ENCODE measurements at places on chromosomes 2 and 18. TPM values are rescaled to one million over a fixed set of nuclear protein-coding genes. Genes with fewer than 3 reads are reported as not detected.

DNA sequence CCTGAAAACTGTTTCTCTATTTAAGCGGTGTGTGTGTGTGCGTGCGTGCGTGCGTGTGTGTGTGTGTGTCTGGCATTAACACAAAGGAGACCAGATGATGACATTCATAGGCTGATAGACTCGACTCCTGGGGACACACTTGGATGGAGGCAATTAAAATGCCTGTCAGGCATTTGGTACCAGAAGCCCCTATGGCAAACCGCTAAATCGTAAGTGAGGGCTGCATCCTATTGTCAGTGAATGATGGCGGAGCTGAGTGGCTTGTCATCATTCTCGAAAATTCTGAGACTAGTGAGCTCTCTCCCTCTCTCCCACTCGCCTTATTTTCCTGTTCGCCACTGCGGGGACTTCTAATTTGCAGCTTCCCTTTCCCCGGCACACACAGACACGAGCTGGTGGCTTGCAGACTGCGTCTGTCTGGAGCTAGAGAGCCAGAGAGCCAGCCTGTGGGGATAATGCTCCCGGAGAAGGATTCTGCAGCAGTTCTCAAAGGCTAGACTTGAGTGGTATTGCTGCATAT is 155.4 kb downstream of the MAP2 start:
- no peak for DNase-seq
- H3K27me3 ChIP-seq = no peaks in the 10 kb centered on the region
- H3K4me3 ChIP-seq = peak overlapping the region; percentile 18
- no peaks in the 10 kb centered on the region for H3K4me1 ChIP-seq

GRCh38 chr2:188272121-188272520 is 19.6 kb upstream of the GULP1 start:
- no peaks in the 10 kb centered on the region for H3K4me1 ChIP-seq
- H3K27ac ChIP-seq = no peak overlapping the region
- H3K36me3 ChIP-seq = no peaks in the 10 kb centered on the region
- H3K4me3 ChIP-seq = no peak overlapping the region

GRCh38 chr2:152395103-152395502 is 60.1 kb downstream of the FMNL2 start:
- H3K27me3 ChIP-seq = no peaks in the 10 kb centered on the region
- H3K36me3 ChIP-seq = no peaks in the 10 kb centered on the region
- H3K4me1 ChIP-seq = peaks cover 6% of the 10 kb centered on the region
- H3K27ac ChIP-seq = peak overlapping the region; percentile 84

CCL20 gene
- total RNA-seq = not detected

- no peaks in the 10 kb centered on the region for H3K4me1 ChIP-seq
- H3K27me3 ChIP-seq = no peaks in the 10 kb centered on the region
- no peaks in the 10 kb centered on the region for H3K36me3 ChIP-seq
- DNase-seq = no peak
- no peak overlapping the region for H3K4me3 ChIP-seq
- H3K27ac ChIP-seq = no peak overlapping the region
Observed at GRCh38 chr2:88307817-88308216, 137.7 kb downstream of the THNSL2 start.

GRCh38 chr2:184504252-184504651 is 94.1 kb upstream of the ZNF804A start:
- H3K4me3 ChIP-seq = no peak overlapping the region
- DNase-seq = no peak
- H3K27ac ChIP-seq = no peak overlapping the region
- H3K27me3 ChIP-seq = no peaks in the 10 kb centered on the region
- H3K4me1 ChIP-seq = no peaks in the 10 kb centered on the region

All from tibial nerve (tissue), 4 donors.